NCI-H2029 (cell line): ENCODE measurements at places on chromosomes 5 and 9.

DNA sequence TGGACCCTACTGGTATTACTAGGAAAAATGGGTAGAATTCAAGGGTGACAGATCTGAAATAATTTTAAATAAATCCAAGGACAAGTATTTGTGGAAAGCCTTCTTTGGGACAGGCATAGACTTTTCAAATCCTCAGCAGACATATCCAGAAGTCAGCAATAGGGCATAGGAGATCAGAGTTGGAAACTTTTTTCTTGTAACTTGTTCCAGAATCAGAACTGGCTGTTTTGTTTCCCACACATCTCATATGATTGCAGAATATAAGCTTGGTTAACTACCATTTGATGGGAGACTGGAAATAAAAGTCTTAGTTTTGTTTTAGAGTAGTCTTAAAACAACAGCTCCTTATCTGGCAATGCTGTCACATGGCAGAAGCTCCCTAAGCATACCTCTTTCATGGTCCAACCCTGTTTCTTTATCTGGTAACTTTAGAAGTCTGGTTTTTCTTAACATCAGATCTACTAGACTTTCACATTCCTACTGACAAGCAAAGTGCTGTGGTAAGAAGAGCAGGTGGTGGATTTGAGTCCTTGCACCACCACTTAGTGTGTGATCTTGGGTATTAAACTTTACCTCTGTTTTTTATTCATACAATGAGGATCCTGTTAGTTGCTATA is 25.1 kb downstream of the XRCC4 start:
- no peak for DNase-seq

DNA sequence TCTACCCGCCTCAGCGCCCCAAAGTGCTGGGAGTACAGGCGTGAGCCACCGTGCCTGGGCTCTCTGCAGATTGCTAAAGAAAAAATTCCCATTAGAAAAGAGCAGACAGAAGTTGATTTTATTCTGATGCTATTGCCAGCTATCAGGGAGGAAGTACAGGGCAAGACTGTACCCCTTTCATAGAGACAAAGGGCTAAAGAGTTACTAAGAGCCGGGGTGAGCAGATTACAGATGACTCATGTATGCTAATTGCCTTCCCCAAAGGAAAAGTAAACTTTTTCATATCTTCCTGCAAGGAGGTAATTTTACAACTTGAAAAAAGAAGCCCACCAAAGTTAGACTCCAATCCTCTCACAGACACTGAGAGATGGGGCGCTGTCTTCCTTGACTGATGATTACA is 42.3 kb upstream of the MCTP1 start:
- DNase-seq: no peak

- no peak for DNase-seq
Observed at GRCh38 chr9:88628114-88628513, 93.1 kb downstream of the NXNL2 start.

DNA sequence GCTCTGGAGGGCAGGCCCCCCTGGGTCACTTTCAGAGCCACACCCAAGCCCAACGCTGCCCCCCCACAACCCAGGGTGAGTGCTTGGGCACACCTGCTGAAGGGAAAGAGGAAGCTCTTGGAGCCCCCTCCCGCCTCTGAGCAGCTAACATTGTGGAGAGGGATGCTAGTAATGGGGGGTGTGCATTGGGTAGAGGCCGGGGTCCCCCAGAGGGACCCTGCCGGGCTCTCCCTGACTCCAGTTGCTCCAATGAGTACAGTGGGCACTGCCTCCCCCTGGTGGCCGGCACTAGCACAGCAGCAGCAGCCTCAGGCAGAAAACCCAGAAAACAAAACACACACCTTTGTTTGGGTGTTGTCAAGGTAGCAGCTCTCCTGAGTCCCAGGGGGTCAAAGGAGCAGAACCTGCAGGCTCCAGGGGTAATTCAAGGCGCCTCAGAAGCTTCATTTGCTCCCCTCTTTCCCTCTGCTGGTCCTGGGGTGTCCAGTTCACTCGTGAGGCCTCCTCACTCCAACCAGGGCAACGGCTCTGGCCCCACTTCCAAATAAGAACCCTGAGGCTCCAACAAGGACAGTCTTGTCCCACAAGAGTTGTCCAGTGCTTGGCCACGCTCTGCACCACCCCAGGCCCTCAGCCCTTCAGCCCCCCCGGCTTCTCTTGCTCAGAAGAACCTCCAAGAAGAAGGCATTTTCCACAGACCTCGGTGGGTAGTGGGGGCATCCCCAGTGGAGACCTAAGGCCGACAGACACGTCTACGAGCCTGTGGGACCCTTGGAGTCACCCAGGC is 16.1 kb downstream of the GBGT1 start:
- DNase-seq: peak; percentile 76

GRCh38 chr9:99472240-99472915 is 250.3 kb downstream of the SEC61B start:
- no peak for DNase-seq

DNA sequence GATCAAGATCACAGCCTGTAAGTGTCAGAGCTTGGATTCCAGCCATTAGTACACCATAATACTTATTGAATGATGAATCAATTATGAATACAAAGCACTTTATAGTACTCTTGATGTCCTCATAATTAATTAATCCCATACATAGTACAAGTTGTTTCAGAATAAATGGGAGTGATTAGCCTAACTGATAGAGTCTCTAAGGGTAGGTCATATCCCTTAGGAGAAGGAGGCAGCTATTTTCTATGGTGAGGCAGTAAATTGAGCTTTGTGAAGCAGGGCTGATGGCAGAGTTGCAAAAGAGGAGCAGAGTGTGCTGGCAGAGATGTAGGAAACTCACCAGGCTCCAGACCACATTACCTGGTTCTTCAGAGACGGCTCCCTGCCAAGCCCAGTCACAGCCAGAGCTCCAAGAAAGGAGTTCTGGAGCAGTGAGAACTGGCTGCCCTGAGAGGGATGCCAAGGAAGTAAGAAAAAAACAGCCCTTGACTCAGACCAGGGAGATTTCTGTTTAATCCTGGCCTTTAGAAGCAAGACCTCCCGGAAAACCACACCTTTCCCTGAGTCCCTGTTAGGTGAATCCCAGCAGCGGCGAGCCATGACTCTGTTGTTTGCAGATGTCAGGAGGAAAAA is 112.9 kb downstream of the SH3TC2 start:
- DNase-seq: no peak

DNA sequence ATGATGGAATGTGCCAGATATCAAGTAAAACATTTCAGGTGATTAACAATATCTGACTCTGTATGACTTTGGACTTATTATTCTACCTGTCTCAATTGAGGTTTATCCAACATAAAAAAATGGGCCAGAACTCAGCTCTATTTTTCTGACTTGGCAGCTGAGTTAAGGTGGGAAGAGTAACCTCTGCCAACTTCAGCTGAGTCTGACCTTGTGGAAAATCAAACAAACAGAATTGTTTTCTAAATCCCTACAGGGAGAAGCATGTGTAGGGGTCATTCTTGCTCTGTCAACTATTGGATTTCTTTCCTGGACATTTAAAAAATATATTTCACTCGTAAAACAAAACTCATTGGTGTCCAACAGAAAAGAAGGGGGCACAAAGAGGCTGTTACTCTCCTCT is 139.4 kb upstream of the TLR4 start:
- no peak for DNase-seq

DNA sequence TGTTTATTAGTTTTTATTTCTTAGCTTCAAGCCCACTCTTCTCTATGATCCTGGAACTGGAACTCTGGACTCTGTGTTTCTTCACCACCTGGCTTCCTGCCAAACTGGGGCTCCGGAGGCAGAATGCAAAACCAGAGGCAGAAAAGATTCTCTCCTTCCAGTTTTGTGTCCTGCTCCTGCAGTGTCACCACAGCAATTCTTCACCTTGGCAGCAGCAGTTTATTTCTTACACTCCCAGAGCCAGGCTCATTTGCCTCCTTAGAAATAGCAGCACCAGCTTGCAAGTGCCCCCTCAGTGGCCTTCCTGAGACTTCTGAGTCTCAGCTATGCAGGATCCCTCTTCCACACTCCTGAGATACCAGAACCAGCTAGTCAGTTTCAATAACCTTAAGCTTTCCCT is 26.7 kb upstream of the CAMK4 start:
- no peak for DNase-seq

GRCh38 chr9:113690055-113690740 is 185.9 kb upstream of the ZNF618 start:
- DNase-seq: no peak

- no peak for DNase-seq
Observed at GRCh38 chr9:35044071-35044470, 28.4 kb downstream of the VCP start.

DNA sequence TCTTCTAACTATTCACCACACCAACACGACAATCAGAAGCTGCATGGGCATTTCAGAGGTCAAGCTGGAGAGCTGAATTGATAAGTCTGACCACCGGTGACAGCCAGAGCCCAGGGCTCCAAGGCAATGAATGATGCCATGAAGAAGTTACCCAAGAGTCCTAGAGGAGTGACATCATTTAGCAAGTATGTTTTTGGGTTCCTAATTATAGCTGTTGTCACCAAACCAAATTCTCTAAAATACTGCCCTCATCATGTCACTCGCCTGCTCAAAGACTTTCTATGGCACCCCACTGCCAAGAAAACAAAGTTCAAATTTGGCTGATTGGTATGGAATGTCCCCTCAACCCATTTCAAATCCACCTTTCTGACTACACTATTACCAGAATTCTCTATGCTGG is 235.1 kb downstream of the SPOCK1 start:
- no peak for DNase-seq

DNA sequence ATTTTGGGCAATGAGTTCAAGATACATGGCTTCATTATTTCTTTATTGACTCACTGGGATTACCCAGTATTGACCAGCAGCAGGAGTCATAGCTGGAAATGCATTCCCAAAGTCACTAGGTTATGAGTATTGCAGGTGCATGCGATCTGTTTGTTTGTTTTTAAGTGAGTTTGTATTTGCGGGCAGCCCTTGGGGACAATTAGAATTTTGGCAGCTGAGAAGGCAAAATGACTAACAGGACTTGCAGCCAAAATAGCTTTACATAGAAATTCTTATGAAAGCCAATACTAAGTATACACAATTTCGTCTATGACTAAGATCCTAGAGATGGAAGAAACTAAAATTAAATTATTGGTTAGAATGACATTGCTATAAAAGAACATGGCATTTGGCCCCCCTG is 18.1 kb upstream of the RGMB start:
- no peak for DNase-seq

DNA sequence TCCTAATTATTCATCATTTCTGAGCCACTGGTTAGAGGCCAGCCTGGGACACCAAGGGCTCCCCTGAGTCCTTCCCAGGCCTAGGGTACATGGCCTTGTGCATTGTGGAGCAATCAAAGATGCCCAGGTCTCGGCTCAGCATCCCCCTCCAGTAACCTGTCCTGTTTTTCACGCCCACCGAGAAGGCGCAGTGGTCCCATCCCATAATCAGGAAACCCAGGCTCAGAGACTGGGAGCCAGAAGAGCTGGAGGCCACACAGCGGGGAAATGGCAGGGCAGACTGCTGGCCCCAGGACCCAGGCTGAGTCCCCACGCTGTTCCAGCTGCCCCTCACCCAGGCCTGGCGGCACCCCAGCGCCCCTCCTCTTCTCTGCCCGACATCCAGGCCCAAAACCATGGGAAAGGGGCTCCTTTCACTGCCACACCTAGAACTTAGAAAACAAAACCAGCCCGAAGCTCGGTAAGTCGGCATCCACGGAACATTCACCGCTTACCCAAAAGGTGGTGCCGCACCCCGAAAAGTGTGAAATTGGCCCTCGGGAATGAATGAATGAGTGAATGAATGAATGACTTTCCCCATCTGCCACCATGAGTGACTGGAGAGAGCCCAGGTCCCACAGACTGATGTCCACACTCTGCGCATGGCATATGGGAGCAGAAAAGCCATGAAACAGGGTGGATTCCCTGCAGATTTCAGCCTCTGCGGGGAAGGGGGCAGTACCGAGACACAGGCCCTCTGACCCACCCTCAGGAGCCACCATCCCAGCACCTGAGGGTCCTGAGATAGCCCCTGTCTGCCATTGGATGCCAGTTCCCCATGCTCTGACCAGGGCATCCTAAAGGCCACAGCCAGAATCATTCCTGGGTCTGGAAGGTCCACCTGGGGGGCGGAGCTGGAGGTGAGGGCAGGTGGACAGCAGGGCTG is 132.5 kb downstream of the OLFM1 start:
- no peak for DNase-seq

DNA sequence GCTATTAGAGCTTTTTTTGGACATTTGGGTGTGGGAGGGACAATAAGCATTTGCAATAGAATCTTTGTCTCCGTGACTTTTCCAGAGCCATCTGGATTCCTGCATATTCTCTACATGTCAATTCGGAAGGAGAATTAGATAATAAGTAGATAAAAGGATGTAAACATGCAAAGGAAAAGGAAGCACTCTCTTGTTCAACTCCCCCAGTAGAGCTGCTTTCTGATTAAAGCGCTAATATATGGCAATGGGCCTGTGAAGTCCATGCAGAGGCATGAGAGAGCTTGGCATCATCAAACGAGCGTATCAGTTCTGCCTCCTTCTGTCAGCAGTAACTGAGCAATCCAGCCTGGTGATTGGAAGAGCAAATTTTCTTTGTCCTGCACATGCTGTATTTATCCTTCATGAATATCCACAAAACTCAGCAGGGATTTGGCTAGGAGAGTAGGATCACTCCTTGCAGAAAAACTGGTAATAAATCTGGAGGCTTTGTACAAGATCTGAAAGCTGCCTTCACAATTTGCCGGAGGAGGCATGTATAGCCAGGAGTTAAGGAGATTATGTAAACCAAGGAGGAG is 1752.9 kb downstream of the MAT2B start:
- DNase-seq: no peak

- no peak for DNase-seq
Observed at GRCh38 chr9:136903041-136903554, 16.8 kb downstream of the TRAF2 start.

GRCh38 chr9:124621371-124622328 is 114.5 kb upstream of the NR5A1 start:
- no peak for DNase-seq
